ENCODE measurements at places on chromosomes 3 and 15.
A peak's percentile ranks its signal among the peaks of the same experiment; 100 is the strongest.

GRCh38 chr3:39814007-39814406 lies 4.6 kb downstream of the MYRIP start:
- no peak overlapping the region for H3K27ac ChIP-seq
- DNase-seq: no peak
- H3K27me3 ChIP-seq: peaks cover 7% of the 10 kb centered on the region
- H3K36me3 ChIP-seq: no peaks in the 10 kb centered on the region
- no peak overlapping the region for H3K4me3 ChIP-seq

DNA sequence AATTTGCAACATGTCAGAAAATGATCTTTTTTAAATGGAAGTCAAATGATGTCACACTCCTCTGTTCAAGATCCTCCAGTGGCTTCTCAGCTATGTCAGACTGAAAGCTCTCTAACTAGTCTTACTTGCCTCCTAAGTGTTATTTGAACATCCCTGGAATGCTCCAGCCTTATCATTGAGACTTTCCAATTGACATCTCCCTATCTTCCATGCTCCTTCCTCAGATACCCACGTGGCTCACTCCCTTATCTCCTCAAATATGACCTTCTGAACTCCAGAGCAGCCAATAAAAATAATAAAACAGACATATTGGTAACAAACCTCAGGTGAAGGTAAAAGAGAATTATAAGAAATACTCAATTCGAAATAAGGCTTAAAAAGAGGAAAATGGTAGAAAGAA lies 25.5 kb upstream of the AADAC start:
- no peaks in the 10 kb centered on the region for H3K27me3 ChIP-seq
- no peak overlapping the region for H3K4me3 ChIP-seq
- H3K4me1 ChIP-seq: no peaks in the 10 kb centered on the region
- H3K27ac ChIP-seq: no peak overlapping the region

- H3K27me3 ChIP-seq: no peaks in the 10 kb centered on the region
- H3K4me3 ChIP-seq: no peak overlapping the region
- H3K27ac ChIP-seq: peak overlapping the region; percentile 64
- peaks cover 17% of the 10 kb centered on the region for H3K4me1 ChIP-seq
- DNase-seq: no peak
These were observed 21.5 kb upstream of the MORF4L1 start for GRCh38 chr15:78850941-78851755.

DNA sequence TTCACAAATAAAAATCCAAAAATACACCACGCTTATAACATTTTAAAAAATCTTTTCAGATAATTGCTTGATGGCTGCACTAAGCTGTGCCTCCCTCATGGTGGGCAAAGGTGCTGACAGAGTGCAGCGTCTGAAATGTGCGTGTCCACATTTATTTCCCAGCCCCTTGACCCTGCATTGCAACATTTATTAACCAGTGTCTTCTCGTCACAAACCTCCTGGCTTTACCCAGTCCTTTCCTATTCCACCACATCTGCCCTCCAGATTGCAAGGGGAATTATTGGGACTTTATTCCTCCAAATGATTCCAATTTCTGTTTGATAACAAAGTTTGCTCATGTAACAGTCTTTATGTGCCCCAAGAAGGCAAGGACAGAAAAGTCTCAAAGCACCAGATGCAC lies 5.5 kb downstream of the RASGRP1 start:
- no peaks in the 10 kb centered on the region for H3K36me3 ChIP-seq
- no peak overlapping the region for H3K4me3 ChIP-seq
- H3K4me1 ChIP-seq: peaks cover 30% of the 10 kb centered on the region
- no peak overlapping the region for H3K27ac ChIP-seq
- H3K27me3 ChIP-seq: no peaks in the 10 kb centered on the region

DNA sequence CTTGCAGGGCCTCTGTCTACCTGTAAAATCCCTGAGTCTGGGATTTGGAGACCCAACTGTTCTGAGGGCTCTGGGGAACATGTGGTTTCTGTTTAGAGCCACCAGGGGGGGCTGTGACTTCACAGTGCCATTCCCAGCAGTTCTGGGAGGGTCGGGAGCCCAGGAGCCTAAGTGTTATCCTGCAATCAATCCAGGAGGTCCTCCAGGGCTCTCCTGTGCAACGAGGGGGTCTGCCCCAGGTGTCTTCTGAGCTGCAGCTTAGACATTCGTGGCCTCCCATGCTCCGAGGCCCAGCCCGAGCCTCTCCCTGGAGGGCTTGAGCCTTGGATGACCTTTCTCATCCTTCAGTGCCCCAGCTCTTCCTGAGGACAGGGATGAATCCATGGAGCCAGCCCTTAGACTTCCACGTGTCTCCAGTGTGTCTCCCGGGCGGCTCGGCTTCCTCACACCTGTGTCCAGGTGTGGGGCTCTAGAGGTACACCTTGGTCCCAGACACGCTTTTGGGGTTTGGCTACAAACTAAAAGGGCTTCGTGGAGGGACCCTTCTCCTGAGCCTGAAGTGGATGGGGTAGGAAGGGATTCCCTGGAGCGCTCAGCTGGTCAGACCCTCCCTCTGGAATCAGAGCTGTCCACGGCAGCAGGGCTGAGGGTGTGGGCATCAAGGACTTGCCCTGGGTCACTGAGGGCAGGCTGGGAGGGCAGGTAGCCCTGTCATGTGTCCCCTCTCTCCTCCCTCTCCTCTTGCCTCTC lies 20.3 kb upstream of the ABTB1 start:
- no peak overlapping the region for H3K27ac ChIP-seq
- no peaks in the 10 kb centered on the region for H3K36me3 ChIP-seq
- peaks cover 8% of the 10 kb centered on the region for H3K27me3 ChIP-seq
- peaks cover 6% of the 10 kb centered on the region for H3K4me1 ChIP-seq
- no peak overlapping the region for H3K4me3 ChIP-seq
- peak; percentile 50 for DNase-seq
